ENCODE measurements at places on chromosomes 13 and 19. TPM values are rescaled to one million over a fixed set of nuclear protein-coding genes. Genes with fewer than 3 reads are reported as not detected.

The ATXN8OS gene
- polyA plus RNA-seq: not detected

The B3GNT8 gene
- 0.67 TPM for polyA plus RNA-seq

The ZNF460 gene
- polyA plus RNA-seq: 9.3 TPM

The MYO16 gene
- polyA plus RNA-seq: 0.02 TPM

The CBY2 gene
- polyA plus RNA-seq: 0.63 TPM

The CRX gene
- 0.08 TPM for polyA plus RNA-seq

The TPRX1 gene
- 0.05 TPM for polyA plus RNA-seq
